ENCODE measurements at places on chromosomes 6 and 20. TPM values are rescaled to one million over a fixed set of nuclear protein-coding genes. Genes with fewer than 3 reads are reported as not detected.

Gene MOG
- total RNA-seq: not detected

Gene RIPPLY2
- total RNA-seq: not detected

Gene MRPL18
- total RNA-seq: 108 TPM

Gene PHACTR3
- total RNA-seq: 4.5 TPM

Gene TMEM74B
- not detected for total RNA-seq

Gene EGFL8
- total RNA-seq: 3.1 TPM

Measured in MCF 10A (cell line).